ENCODE measurements at places on chromosomes 1 and 21.

DNA sequence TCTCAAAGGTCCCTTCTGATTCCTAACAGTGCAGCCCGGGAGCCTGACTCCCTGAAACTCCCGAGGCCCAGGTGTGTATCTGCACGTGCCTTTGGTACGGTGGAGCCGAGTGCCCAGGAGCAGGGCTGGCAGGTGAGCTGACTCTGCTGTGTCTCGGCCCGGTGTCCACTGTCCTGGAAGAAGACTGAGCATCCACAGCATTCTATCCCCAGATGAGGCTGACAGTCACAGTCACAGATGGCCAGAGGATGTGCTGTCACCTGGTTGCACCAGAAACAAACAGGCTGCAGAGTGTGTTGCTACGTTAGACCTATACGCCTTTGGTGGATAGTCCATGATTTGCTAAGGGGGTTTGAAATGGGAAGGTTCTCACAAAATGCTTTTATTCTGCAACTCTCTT lies 9.8 kb downstream of the ETV3L start:
- DNase-seq: no peak

DNA sequence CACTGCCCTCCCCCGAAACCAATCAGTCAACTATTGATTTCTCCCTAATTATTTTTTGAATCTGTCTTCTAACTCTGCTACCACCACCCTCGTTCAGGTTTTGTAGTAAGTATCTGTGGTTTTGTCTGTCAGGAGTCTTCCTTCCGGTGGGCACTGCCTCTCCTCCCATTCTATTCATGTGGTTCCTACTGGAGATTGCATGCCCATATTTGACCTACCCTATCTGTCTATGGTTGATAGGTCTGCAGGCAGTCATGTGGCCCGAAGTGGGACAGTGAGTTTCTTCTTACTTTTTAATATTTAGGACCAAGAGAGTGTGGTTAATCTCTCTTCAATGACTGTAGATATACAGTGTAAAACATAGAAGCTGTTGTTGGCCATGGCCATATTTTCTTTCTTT lies 17.8 kb upstream of the MAST2 start:
- DNase-seq: no peak

DNA sequence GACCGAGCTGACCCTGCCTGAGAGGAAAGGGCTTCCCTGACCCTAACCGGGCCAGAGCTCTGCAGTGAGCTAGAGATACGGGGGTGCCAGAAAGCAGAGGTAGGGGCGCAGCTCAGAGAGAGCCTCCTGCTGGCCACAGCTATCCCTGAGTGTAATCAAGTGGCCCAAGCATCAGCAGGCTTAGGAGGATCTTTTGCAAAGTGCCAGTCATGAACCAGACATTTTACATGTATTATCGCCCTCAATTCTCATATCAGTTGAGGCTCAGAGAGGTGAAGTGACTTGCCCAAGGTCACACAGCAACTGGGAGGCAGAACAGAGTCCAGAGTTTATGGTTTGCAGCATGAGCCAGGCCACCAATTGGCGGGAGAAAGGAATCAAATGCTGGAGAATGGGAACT lies 7.0 kb upstream of the ID3 start:
- no peak for DNase-seq

DNA sequence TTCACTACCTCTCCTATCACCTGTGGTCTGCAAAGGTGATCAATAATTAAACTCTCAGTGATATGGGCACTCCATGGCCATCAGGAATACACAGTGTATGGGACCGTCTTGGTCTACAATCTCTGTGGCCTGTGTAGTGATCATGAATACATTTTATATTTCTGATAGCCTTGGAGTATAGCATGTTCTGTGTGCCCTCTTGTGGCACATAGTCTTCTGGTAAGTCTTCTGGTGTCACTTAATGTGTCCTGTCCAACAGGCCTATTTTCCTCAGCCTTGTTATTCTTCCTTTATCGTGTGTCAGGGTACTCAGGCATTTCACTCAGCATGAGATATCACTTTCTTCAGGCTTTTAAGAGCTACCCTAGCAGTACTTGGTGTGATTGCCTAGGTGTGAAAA lies 393.6 kb downstream of the AGBL4 start:
- DNase-seq: no peak

DNA sequence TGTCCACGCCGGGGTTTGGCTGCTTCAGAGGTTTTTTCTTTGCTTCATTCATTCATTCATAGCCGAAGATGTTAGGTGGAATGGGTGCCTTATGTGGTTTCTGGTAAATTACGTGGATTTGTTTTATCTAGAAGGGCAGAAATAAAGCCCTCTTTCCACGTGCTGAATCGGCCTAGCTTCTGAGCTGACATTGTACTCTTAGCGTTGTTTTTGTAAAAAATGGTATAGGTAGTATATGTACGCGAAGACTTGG lies 1.5 kb downstream of the GALNT2 start:
- DNase-seq: no peak

Measured in NCI-H2029 treated with DMSO at 0.1 percent for 48 hours (cell line).